ENCODE measurements at places on chromosomes 4 and X. TPM values are rescaled to one million over a fixed set of nuclear protein-coding genes. Genes with fewer than 3 reads are reported as not detected.
A peak's percentile ranks its signal among the peaks of the same experiment; 100 is the strongest.

DNA sequence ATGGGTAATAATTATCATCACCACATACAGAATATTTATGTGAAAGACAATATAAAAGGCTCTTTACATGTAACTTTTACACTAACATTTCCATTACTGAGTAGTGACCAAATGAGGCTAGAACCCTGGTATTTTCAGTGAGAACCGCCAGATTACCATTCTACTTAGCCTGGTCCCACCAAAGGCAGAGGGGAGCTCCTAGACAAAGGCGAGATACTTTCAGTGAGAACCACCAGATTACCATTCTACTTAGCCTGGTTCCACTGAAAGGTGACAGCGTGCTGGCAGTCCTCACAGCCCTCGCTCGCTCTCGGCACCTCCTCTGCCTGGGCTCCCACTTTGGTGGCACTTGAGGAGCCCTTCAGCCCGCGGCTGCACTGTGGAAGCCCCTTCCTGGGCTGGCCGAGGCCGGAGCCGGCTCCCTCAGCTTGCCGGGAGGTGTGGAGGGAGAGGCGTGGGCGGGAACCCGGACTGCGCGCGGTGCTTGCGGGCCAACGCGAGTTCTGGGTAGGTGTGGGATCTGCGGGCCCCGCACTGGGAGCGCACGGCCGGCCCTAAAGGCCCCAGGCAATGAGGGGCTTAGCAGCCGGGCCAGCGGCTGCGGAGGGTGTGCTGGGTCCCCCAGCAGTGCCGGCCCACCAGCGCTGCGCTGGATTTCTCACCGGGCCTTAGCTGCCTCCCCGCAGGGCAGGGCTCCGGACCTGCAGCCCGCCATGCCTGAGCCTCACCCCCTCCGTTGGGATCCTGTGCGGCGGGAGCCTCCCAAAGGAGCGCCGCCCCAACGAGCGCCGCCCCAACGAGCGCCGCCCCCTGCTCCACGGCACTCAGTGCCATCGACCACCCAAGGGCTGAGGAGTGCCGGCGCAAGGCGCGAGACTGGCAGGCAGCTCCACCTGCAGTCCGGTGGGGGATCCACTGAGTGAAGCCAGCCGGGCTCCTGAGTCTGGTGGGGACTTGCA is 1276.1 kb downstream of the PCDH7 start:
- DNase-seq = no peak

GRCh38 chr4:152064753-152065152 is 303.9 kb upstream of the GATB start:
- no peak for DNase-seq

DNA sequence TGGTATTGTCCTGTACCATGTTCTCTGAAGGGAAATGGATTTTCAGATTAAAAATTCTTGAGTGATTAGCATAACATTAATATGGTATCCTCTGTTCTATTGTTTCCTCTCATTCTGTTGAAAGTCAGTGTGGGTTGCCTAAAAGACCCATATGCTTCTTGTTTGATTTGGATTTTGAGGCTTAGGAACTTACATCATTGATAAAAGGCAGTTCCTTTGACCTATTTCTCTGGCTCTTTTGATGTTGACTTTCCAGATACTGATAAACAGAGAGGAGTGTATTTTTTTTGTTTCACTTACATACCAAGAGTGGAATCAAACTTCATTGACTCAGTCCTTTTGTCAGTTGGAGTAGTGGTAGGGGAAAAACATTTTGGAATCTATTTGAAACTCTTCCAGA is 32.8 kb downstream of the TMEM144 start:
- DNase-seq = no peak

DNA sequence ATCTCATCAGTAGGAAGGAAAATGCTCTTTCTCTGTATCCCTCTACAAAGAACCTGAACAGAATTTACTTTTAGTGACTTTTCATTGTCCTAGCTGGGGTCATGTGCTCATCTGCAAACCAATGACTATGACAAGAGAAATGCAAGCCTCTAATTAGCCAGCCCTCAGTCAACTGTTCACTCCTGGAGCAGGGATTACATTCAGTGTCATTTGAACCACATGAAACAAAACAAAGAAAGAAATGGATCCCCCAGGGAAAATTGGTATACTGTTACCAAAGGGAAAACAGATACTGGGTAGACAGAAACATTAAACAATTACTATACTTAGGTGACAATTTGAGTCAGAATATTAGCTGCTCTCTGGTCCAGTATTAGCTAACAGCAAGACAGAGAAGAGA is 173.6 kb downstream of the RCHY1 start:
- DNase-seq = no peak

GRCh38 chr4:184192933-184193332 is 24.7 kb downstream of the ENPP6 start:
- no peak for DNase-seq

DNA sequence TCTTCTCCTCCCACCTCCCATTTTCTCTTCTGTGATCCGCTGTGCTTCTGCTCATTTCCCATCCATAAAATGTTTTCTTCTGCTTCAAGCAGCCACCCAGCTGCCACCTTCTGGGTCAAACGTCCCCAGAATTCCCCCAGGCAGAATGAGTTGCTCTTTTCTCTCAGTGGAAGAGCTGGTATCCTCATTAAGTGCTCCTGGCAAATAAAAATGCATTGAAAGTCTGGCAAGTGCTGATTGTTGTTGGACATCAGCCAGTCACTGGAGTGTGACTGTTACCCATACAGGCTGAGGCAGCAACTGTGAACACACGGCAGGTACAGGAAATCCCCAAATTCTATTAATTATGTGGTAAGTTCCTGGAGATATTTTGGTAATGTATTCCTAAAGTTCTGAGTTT is 52.6 kb downstream of the LIMCH1 start:
- DNase-seq = no peak

DNA sequence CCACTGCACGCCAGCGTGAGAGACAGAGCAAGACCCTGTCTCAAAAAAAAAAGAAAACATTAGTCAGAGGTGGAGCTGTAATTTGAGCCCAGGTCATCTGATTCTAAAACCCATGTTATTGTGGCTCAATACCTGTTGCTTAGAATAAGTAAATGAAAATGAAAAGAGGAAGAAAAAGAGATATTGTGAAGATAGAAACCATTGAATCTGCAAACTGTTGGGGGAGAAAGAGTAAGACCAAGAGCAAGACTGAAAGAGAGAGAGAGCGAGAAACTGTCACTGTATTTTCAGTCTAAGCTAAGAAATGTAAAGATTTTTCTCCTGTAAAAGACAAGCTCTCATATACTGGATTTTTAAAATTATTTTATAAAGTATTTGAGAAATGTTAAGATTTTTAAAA is 9.7 kb upstream of the IGSF1 start:
- DNase-seq = no peak

GRCh38 chr4:66023061-66023460 is 352.8 kb upstream of the EPHA5 start:
- DNase-seq = no peak

GRCh38 chr4:74005528-74005927 is 7.1 kb upstream of the CXCL5 start:
- no peak for DNase-seq

DNA sequence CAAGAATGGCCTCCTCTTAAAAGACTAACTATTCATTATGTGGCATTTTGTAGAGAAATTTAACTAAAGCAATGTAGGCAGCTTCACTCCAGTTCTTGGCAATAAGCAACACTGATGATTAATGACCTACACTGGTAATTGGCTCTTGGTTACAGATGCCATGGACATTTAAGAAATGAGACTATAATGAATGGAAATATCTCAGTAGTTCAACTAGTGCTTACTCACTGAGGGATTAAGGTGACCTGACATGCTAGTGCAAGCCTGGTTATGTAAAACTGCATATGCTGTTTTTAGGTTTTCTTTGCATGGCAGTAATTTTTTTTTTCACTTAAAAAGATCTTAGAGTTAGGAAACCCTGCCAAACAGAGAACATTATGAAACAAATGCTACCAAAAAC is 152.7 kb upstream of the AADAT start:
- DNase-seq = no peak

DNA sequence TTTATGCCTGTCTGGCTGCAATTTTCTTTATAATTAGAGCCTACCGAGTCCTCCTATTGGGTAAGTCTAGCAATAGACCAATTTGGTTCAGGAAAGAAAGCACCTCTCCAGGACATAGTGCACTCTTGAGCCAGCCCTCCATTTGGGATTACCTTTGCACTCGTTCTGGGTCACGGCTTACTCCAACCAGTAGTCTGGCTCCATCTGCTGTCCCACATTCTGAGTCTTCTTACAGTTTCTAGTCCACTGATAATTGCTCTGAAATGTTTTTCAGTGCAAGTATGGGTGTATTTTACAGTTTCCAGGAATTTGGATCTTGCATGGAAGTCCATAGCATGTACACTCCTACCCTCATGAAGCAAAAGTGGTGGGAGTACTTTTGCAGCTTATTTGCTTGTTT is 34.8 kb upstream of the USP51 start:
- no peak for DNase-seq

DNA sequence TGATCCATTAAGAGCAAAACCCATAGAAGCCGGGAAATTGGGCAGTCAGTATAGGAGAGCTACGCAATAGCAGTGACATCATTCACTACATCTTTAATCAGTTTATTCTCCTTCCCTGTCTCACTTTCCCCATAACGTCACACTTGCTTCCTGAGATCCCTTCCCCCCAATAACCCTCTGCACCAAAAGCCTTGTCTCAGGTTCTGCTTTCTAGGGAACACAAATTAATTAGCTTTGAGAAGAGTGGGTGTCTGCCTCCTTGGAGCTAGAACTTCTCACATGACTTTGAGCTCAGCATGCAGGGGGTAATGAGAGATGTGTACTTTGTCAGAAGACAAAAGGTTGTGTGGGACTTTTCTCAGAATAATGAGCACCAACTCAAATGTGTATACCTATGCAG is 128.3 kb upstream of the MAOA start:
- no peak for DNase-seq

GRCh38 chr4:38045289-38045988 is 85.2 kb downstream of the PTTG2 start:
- DNase-seq = no peak

DNA sequence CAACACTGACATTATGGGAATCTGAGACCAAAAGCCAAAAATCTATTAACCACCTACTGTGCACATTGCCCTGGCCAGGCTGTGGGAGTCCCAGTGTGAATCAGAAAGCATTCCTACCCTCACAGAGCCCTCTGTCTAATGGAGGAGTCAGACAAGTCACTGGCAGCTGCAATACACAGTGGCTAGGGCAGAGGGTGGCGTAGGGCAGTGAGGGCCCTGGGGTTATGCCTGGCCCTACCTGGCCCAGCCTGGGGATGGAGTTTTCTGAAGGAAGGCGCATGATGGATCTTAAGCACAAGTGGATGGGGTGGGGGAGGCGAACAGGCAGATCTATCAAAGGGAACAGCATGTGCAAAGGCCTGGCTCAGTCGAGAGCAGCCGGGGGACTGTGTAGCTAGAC is 10.8 kb downstream of the JAKMIP1 start:
- DNase-seq = no peak

DNA sequence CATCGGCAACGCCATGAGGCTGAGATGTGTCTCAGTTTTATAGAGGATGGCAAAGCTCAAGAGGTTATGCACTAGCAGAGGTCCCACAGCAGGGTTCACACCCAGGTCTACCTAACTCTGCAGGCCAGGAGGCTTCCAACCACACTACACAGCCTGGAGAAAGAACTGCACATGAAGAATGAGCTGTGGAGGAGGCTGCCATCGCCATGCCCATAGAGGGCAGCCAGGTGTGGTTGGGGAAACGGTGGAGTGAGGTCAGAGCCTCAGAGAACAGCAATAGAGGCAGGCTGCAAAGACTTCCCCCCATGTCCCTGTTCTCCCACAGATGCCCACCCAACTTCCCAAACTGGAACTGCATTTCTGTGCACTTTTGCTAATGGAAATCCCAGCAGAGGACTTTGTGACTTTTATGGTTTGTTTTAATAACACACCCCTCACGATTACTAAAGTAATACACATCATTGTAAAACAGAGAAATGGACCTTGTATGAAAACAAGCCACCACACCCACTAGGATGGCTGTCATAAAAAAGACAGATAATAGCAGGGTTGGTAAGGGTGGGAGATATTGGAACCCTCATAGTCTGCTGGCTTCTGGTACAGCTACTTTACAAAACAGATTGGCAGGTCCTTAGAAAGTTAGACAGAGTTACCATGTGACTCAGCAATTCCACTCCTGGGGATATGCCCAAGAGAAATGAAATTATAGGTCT is 58.9 kb upstream of the PROM1 start:
- no peak for DNase-seq

DNA sequence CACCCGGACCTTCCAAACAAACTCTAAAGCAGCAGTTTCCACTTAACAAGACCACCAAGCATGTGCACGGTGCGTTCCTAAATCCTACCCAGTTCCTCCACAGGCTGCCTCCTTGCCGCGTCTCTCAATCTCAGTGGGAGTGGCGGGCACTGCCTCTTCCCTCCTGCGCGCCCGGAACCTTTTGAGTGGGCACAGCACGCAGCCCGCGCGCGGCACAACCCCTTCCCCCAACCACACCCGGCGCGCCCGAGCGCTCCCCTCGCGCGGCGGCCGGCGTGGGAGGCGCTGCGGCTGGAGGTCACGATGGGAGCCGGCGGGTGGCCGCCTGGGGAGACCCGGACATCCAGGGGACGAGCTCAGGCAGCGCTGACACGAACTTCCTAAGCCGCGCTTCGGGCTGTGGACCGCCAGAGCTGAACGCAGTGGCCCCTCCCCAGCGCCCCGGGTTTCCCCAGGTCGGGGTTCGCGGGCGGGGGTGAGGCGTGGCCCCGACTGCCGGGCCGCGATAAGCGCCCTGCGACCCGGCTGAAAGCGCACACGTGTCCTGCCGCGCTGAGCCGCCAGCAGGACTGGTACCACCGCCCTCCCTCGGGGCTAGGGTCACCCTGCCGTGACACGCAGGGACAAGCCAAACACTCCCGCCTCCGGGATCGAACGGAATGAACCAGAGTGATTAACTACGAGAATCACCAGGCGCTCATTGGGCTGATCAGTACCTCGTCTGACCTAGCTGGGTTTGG is at the start of gene ABCG2:
Gene ABCG2, minus strand, starts transcription at position 151 of the 740 bp plus-strand sequence. CDS start 18,644 bp downstream, outside the sequence.
- DNase-seq = peak; percentile 22

- DNase-seq = no peak
Measured at GRCh38 chr4:142356801-142357200, 489.3 kb downstream of the INPP4B start.

DNA sequence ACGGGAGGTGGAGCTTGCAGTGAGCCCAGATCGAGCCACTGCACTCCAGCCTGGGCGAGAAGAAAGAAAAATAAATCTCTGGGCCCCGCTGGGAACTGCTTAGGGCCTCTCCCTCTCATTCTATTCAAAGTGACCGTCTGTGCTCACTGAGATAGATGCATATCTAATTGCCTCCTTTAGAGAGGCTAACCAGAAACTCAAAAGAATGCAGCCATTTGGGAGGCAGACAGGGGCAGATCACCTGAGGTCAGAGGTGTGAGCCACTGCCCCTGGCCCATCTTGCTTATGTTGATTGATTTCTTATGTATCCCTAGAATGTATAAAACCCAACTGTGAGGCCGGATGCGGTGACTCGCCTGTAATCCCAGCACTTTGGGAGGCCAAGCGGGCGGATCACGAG is 6.2 kb upstream of the CSF2RA start:
- no peak for DNase-seq

Gene SNCA
- 7.9 TPM for total RNA-seq

Gene ARHGAP6
- total RNA-seq = 2.5 TPM

Gene SLC6A8
- total RNA-seq = 191 TPM

Gene DMD
- total RNA-seq = 120 TPM

Gene PRDM8
- 1.2 TPM for total RNA-seq

Gene S100G
- not detected for total RNA-seq

Gene MAGEC1
- not detected for total RNA-seq

Gene DCAF12L1
- not detected for total RNA-seq

Gene ARSJ
- total RNA-seq = 5.2 TPM

Gene FGD1
- total RNA-seq = 6.5 TPM

Gene GLOD5
- total RNA-seq = not detected

Gene GYG2
- 0.26 TPM for total RNA-seq
